T-cell (primary cell): ENCODE measurements at places on chromosomes 11 and 22. TPM values are rescaled to one million over a fixed set of nuclear protein-coding genes. Genes with fewer than 3 reads are reported as not detected.

MS4A6E gene
- total RNA-seq: not detected

DNA sequence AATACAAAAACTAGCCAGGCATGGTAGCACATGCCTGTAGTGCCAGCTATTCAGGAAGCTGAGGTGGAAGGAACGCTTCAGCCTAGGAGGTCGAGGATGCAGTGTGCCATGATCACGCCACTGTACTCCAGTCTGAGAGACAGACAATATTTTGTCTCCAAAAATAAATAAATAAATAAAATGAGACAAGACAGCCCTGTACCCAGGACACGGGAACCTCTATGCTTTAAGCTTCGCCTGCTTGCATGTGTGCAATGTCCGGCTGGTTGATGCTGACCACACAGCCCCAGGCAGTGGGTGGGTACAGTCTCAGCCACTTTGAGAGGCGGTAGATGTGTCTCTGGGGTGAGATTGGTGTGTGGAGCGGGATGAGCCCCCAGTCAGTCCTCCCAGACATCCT lies 52.0 kb upstream of the MPEG1 start:
- no peak overlapping the region for H3K4me3 ChIP-seq
- no peak for DNase-seq
- H3K27ac ChIP-seq: no peak overlapping the region
- H3K4me1 ChIP-seq: no peaks in the 10 kb centered on the region
- peaks cover 13% of the 10 kb centered on the region for H3K27me3 ChIP-seq

DNA sequence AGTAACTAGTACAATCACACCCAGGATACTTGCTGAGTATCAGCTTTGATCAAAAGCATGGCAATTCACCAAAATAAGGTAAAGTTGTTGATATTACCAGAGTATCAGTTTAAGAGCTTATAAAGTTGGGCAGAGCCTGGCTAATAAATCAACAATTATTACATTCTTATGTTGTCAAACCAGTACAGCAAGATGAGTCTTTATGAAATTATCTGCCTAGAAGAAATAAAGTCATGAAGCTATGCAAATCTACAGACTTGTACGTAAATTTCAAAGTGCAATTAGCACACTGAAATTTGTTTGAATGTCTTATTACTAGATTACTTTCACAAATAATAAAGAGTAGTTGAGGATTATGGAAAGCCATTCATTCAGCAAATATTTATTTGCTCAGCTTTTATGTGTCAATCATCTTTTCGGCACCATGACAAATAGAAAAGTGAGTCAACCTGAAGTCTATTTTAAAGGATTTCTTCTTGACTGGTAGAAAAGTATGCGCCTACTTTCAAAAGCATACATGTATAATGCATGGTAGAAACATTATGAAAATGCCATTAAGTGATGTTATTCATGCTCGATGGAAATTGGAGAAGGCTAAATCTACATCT lies 5.0 kb upstream of the ANO3 start:
- no peaks in the 10 kb centered on the region for H3K36me3 ChIP-seq
- no peak overlapping the region for H3K4me3 ChIP-seq
- DNase-seq: no peak
- no peaks in the 10 kb centered on the region for H3K27me3 ChIP-seq
- no peaks in the 10 kb centered on the region for H3K4me1 ChIP-seq

DNA sequence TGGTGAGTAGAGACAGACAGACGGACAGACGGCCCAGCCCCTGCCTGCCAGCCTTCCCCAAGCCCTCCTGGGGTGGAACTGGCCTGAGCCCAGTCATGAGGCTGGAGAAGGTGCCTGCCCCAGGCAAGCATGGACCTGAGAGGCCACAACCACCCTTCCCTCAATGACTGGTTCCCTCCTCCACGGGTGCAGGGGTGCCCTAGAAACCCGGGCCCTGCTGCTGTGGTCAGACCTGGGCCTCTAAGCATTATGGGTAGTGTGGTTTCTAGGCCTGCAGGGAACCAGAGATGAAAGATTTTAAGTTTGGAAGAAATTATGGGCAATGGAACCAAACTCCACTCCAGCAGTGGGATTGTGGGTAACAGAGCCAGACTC lies 13.5 kb downstream of the RHBDD3 start:
- no peak overlapping the region for H3K27ac ChIP-seq
- no peaks in the 10 kb centered on the region for H3K4me1 ChIP-seq
- no peaks in the 10 kb centered on the region for H3K36me3 ChIP-seq
- H3K27me3 ChIP-seq: peaks cover 16% of the 10 kb centered on the region
- H3K4me3 ChIP-seq: no peak overlapping the region
